IPS DF 19.7 (cell line): ENCODE measurements at places on chromosomes 7 and 10.

- no peak for DNase-seq
Observed at GRCh38 chr10:99619851-99620710, at the start of gene SLC25A28. TSS of gene SLC25A28 (minus strand) at chr10:99620439. CDS start at chr10:99620335, 104 bp downstream.

DNA sequence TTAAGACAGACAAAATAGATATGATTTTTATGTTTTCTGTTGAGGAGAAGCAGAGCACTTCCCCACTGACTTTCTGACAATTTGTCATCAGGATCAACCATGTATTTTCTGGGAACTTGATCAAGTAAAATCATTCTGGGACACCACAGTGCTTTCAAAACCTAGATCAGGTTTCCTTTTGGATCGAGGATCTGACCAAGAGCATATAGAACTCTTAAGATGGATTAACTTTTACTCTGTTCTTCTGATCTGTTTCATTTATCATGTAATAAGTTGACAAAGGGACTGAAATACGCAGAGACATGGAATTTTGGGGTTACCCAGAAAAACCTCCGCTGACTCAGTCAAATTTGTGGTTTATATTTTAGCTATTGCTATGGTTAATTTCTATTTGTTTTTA is 136.0 kb upstream of the WNT16 start:
- no peak for DNase-seq

DNA sequence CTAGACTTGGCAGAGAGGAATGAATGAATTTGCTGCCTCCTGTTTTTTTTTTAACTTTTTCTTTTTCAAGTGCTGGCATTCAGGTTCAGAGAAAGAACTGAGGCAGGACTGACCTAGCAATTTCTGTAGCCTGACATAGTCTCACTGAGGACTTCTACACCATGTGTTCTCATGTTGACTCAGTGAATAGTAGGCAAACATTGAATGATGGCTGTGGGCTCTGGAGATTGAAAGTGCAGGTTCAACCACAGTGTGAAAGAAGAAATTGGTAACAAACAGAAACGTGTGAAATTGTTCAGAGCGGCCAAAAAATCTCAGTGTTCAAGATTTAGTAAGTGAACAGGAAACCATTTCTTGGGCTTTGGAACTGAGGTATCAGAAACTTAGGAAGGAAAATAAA is 322.4 kb upstream of the GHITM start:
- DNase-seq: no peak

- no peak for DNase-seq
Observed at GRCh38 chr10:128835361-128835760, 631.7 kb upstream of the MGMT start.

DNA sequence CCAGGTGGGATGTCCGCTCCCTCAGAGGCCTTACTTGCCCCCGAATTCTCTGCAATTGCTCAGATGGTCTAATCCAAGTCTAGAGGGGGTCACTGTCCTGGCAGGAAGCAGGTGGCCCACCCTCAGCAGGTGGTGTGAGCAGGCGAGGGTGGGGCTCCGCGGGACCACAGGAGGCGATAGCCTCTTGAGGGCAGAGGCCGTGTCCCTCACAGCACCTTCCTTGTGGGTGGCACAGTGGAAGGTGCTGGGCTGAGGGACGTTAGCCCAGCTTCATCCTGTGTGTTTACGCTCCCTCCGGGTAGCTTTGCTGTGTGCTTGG is 38.3 kb upstream of the INPP5A start:
- no peak for DNase-seq

DNA sequence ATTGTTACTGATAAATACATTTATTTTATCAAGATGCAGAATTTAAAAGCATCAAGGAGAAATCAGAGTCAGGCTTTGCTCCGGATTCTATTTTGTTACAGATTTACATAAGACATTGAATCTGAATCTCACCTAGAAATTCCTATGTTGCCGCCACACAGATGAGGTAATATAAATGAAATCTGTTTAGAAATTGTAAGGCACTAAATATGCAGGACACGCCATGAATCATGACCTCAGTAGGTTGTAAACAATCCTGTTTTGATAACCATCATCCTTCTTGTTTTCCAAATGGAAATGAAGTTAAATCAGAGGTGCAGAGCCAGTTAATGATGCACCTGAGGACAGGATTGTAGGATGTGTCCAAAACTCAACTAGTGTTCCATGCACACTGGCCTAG is 778.0 kb downstream of the MAGI2 start:
- DNase-seq: no peak

DNA sequence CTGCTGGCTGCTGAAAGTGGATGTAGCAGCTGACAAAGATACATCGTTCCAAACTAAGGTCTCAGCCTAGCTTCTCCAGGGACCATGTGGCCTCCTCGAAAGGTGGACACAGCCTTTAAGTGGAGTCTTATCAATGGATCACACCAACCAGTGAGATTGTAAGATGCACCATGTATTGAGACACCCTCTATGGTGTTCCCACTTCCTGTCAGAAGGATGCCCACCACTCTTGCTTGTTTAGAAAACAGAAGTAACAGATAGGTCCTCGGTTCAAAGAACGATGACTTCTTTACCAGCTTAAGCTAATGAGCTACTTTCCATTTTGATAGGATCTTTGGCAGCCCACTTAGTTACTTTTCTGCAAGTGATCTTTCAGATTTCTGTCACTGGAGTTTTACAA is 34.3 kb downstream of the SLC25A13 start:
- DNase-seq: no peak

DNA sequence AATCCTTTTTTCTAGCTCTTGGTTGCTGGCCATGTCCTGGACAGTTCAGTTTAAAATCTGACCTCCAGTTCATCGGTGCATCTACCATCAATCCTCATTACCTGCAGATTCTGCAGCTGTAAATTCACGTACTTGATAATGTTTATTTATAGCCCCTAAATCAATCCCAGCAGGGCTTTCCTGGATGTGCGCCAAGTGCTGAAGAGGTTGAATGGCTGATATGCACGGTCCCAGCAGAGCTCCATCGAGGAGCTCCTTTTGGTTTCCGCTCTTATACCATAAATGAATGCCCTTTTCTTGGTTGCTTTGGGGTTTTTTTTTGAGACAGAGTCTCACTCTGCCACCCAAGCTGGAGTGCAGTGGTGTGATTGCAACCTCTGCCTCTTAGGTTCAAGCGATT is 91.2 kb upstream of the CCZ1B start:
- no peak for DNase-seq

DNA sequence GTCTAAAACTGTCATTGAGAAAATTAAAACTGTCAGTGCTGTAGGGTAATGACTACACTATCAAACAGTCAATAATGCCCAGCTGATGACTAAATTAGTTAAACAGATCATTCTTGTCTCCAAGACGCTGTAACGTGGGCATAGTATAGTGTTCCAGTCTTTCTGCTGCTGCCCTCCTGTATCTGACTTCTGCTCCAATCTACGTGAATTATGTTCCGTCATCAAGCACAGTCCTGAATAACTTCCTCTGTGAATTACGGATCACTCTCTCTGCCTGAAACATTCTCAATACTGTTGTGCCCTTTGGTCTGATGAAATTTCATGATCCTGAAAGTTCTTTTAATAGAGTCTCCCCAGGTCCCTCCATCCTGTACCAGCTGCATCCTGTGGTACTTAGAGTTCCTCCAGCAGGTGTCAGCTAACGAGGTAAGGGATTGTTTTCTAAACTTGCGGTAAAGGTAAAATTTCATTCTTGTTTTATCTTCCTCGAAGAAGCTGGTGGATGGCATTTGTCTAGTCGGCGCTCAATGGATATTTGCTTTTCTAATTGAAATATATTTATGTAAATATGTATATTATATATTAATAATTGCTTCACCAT is 393.5 kb upstream of the ADARB2 start:
- DNase-seq: no peak

DNA sequence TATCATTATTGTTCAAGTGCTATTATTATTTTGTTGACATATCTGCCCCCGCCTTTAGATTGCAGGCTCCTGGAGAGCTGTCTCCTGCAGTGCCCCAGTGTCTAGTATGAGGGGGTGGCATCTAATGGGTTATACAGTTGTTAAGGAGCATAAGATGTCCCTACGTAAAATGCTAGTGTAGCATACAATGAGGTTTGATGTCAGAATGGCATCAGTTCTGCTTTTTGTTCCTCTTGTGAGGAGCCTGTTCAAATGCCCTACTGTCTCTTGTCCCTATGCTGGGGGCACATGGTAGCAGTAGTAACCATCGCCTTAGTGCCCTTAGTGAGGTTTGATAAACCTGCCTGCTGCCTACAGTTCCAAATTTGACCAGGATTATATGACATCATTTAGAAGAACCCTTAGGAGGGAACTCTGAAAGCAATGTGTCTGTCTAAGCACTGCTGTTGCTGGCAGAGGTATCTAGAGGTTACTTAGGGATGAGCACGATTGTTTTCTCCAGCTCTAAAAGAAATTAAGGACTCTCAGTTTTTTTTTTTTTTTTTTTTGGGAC is 9.7 kb downstream of the CREM start:
- no peak for DNase-seq

GRCh38 chr7:112866424-112866823 is 76.2 kb upstream of the TMEM168 start:
- DNase-seq: no peak

DNA sequence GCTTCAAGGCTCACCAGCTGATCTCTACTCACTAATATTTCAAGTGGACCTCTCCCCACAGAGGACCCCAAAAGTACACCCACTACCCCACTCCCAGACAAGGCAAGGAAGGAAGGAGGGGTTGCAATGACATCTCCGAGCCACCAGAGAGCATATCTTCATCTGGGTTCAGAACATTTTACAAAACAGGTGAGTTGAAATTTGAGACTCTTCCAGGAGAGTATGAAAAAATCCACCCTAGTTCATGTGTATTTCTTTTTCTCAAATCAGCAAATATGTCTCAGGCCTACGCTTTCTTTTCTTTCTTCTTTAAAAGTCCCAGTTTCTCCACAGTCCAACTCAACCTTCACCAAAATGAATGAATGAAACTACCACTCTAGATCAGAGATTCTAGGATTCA is 61.9 kb downstream of the SGMS1 start:
- no peak for DNase-seq

DNA sequence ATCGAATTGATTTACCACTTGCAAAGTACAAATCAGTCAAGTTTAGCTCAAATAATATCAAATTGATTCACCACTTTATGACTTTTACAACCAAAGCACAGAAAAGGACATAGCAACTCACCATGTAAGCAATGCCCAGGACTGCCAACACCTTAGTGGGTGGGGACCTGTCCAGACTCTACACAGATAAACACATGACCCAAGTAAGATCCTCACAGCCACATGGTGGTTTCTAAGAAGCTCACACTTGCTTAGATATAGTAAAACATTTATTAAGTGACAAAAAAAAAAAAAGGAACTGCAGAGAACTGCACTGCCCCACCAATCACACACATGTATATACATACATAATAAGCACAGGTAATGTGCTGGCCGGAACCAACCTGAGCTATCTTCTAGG is 116.2 kb downstream of the SLC25A13 start:
- DNase-seq: no peak

DNA sequence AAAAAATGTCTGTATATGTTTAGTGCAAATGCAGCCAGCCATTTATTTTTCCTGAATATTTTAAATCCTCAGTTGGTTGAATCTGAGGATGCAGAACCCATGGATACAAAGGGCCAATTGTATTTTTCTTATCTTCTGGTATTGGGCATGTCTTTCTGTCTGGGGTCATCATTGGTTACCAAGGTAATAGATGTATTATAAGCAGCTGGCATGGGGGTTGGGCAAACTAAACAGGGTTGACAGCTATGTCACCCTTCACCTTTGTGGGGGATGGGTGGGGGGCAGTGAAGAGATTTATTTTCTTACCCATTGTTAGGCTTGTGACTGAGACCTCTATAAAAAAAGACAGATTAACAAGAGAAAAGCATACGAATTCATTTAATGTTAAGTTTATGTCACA is 38.8 kb downstream of the CDHR3 start:
- no peak for DNase-seq

GRCh38 chr7:3960050-3960763 is 659.2 kb downstream of the SDK1 start:
- no peak for DNase-seq

GRCh38 chr7:140924019-140924820 is 509 bp downstream of the BRAF start:
- DNase-seq: no peak

GRCh38 chr10:5551531-5552375 is 27.0 kb downstream of the CALML3 start:
- no peak for DNase-seq

GRCh38 chr7:41125343-41125742 is 577.5 kb downstream of the INHBA start:
- DNase-seq: no peak

- no peak for DNase-seq
Observed at GRCh38 chr10:71594934-71595571, 124.5 kb downstream of the C10orf105 start.

- no peak for DNase-seq
Observed at GRCh38 chr7:5452470-5452899, 28.9 kb upstream of the TNRC18 start.

DNA sequence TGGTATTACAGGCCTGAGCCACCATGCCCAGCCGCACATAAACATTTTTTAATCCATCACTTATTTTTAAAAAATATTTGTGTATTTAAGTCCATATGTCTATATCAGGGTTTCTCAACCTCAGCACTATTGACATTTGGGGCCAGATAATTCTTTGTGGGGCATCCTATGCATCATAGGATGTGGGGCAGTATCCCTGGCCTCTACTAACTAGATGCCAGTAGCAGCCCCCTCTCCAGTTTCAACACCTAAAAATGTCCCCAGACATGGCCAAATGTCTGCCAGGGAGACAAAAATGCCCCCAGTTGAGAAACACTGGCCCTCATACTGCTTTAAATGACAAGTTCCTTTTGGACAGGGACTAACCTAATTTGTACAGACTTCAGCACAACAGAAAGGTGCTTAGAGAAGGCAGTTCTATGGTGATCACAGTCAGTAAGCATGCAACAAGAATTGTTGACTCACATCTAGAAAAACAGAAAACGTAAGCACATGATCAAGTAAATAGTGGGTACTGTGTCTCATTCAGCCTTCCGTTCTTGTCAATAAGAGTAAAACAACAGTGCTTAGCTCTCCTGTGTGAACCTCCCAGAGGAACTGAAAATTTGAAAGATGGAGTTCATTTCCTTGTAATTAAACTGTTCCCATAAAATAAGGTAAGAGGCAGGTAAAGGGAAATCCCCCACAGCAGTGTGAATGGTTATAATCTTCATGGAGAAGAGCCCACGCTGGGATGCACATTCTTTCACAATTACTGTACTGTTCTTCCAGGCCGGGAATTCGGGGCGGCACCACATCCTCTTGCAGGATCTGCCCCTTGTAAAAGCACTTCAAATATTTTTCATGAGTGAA is 17.3 kb upstream of the ADRB1 start:
- no peak for DNase-seq

GRCh38 chr10:24982319-24983112 is 30.1 kb upstream of the PRTFDC1 start:
- DNase-seq: no peak

DNA sequence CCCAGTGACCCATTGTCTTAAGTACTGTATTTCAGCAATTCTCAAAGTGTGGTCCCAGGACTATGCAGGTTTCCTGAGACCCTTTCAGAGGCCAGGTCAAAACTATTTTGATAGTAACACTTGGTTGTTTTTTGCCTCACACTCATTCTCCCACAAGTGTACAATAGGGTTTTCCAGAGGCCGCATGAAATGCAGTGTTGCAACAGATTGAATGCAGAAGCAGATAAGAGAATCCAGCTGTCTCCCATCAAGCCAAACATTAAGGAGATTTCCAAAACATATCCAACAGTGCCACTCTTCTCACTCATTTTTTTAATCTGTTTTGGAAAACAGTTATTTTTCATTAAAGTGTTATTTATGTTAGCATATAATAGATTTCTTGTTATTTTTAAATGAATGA is 20.0 kb downstream of the VKORC1L1 start:
- DNase-seq: no peak

GRCh38 chr7:82050792-82051191 is 280.9 kb upstream of the HGF start:
- DNase-seq: no peak
